ENCODE measurements at places on chromosomes 1 and 21.

DNA sequence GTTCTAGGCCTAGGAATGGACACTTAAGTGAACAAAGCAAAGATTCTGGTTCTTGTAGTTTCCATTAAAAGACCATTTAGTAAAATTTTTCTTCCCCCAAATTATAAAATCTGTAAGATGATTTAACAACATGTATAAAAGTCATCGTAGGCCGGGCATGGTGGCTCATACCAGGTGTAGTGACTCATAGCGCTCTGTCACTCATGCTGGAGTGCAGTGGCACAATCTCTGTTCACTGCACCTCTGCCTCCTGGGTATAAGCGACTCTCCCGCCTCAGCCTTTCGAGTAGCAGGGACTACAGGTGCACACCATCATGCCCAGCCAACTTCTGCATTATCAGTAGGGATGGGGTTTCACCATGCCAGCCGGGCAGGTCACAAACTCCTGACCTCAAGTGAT lies 9.1 kb downstream of the ASPM start:
- DNase-seq = no peak

DNA sequence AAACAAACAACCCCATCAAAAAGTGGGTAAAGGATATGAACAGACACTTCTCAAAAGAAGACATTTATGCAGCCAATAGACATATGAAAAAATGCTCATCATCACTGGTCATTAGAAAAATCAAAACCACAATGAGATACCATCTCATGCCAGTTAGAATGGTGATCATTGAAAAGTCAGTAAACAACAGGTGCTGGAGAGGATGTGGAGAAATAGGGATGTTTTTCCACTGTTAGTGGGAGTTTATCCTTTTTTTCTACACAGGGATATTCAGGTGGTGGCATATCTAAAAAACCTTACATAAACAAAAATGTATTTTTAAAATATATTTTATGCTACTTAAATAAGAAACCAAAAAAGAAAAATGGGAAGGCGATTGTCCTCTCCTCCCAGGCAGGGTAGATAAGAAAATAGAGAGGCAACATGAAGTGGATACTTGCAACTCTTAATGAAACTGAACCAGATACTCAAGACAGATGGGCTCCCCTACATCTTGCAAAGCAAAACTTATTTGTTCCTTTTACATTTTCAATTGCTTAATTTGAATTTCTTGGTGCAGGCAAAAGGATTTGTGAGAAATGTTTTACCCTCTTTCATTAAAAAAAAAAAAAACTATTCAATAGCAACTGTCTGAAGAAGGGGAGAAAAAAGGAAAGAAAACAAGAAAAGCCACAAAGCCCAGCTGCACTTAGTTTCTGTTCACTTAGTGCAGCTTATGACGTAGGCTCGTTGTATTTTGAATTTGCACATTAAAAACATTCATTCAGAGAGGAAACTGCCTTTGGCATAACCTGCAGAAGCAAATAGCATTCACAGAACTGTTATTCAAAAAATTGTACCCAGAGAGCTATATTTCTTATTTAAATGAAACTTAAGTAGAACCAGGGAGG lies 36.9 kb upstream of the RGS1 start:
- no peak for DNase-seq

DNA sequence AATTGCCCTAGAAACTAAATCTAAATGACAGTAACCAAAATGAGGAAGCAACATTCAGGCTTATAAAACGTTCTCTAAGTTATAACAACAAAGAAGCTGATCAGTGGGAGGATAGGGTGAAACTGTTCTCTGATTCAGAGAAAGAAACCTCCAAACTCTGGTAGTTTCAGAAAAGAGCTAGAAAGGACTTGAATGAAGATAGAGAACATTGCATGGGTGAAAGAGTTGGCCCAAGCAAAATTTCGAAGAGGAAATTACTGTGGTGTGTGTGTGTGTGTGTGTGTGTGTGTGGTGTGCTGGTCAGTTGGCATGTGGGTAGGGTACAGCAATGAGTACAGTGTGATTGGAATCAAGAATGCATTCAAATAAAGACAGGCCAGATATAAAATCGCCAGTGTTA lies 16.5 kb upstream of the SPAG17 start:
- DNase-seq = no peak

DNA sequence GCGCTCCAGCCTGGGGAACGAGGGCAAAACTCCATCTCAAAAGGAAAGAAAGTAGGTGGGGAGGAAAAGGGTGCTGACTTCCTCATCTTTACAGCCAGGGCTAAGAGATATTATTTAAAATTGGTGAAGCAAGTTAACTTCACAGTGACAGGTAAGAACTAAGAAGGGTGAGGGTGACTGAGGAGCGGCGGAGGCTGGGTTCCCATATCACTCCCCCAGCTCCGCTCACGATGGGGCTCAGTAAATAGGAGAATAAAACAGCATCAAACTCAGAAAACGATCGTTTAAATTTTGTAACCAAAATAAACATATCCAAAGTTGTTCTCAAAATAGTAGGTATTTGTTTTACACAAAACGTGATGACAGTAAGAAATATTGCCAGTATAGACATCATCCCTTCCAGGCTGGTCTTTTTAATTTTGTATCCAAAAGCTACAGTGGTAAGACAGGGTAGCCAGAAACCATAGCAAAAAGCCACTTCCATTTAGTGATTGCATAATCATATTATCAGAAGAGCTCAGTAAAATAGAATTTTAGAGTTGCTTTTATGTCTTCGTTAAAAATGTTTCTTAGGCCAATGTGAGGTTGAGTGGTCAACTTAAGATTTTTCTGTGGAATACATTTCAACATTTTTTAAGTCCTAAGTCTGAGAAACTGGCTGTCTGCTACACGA lies 26.2 kb upstream of the ADARB1 start:
- no peak for DNase-seq

DNA sequence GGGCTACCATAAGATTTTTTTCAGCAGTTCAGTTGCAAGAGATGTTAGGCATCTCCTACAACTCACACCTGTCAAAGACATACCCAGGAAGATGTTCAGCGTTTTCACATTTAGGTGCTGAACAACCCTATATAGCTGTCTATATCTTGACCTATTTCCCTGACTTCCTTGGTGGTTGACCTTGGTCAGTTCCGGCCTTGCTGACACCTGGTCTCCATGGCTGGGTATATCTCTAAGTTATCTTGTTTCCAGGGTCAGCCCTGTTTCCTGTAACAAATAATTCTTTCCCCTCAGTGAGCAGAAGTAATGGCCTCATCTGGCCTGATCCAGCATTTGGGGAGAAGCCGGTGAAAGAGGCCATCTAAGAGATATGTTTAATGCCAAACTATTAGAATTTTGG lies 2.4 kb upstream of the BTG2 start:
- no peak for DNase-seq

DNA sequence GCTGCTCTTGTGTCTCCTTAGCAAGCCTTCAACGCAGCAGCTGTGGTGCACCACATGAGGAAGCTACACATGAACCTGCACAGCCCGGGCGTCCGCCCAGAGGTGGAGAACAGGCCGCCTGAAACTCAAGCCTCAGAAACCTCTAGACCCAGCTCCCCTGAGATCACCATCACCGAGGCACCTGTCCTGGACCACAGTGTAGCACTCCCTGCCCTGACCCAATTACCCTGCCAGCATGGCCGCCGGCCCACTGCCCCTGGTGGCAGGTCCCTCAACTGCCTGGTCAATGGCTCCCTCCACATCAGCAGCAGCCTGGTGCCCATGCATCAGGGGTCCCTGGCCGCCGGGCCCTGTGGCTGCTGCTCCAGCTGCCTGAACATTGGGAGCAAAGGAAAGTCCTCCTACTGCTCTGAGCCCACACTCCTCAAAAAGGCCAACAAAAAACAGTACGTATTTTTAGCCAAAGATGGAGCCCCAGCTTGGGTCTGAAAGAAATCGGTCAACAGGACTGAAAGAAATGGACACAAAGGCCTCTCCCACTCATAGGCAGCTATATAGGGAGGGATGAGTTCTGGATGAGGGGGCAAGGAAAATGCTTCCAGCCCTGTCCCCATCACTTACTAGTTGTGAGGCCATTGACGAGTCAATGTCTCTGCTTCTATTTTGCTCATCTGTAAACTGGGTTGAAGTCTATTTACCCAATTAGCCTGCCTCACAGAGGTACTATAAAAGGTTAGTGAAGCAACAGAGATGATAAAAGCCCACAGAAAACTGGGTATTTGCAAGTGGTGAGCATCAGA lies 28.5 kb downstream of the CAMK1G start:
- DNase-seq = no peak

DNA sequence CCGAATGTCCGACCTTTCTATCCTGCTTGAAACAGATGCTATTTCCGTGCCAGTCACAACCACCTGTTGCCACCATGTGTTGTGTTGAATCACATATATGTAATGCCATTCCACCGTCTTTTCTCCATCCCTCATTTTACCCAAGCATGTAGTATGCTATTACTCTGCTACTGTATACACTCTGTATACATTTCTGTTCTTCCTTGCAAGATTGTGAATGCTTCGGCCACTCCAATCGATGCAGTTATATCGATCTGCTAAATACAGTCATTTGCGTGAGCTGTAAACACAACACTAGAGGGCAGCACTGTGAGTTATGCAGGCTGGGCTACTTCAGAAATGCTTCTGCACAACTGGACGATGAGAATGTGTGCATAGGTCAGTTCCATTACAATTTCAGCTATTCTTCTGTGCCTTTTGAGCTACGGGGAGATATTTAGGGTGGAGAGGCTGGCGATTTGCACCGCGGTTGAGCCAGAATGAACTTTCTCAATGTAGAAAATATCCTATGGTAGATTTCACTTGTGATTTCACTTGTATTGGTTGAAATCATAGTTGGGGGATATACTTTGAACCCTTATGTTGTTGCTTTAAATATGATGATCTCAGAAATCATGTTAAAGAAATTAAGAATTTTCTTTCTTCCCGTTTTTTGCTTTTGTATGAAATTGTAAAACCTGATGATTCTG lies 289.8 kb downstream of the NTNG1 start:
- no peak for DNase-seq

GRCh38 chr1:95117207-95118066 lies at the start of gene TLCD4:
Gene TLCD4, plus strand, starts transcription at chr1:95117355. Its CDS starts 26,547 bp downstream, at chr1:95143902.
- DNase-seq = no peak

DNA sequence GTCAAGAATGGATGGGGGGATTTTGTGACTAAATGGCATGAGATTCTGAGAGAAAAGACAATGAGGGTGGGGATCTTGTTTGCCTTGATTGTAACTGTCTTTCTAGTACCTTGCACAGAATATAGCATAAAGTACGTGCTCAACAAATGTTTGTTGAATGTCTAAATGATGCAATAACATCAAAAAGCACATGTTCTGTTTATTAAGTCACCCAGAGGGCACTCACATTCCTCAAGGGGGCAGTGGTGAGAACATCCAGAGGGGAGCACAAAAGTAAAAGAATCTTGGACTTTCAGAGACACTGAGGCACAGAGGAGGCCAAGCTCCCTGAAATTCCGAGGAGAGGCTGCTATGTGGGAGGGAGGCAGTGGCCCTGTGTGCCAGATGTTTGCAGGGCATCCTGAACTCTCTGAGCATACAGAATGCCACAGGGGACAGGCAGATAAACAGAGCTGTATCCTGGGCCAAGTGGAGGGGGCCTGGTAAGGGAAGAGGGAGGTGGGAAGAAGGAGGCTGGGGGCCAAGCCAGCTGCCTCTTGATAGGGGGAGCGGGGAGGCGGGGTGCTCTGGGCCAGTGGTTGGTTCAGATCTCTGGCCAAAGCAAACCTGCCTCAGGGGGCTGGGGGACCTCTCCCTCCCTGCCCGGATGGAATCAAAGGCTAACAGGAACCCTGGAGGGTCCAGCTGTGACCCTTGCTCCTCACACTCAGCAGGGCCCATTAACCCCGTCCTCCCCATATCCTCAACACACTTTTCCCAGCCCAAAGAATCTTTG lies 6.5 kb upstream of the ATP1A2 start:
- DNase-seq = peak; percentile 1

GRCh38 chr1:24189528-24189927 lies 2.4 kb upstream of the IFNLR1 start:
- no peak for DNase-seq

- no peak for DNase-seq
These were observed 655.7 kb upstream of the ADAMTS5 start for GRCh38 chr21:27622631-27623030.

GRCh38 chr1:56175211-56175610 lies 404.2 kb downstream of the PLPP3 start:
- no peak for DNase-seq

- DNase-seq = no peak
These were observed 714.1 kb upstream of the CHRM3 start for GRCh38 chr1:238672262-238672661.

DNA sequence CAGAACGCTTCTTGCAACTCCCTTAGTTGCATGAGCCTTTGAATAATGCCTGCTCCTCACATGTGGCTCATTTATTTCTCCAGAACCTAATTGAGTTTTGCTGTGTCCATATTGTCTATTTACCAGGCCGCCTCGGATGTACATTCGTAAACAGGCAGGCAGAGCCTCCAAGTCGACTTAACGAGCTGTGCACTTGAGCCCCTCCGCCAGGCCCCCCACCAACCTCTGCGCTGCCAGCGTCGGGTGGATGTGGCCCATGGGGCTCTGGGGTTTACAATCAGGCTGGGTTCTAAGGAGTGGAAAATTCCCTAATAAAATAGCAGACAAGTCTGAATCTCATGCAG lies 106.1 kb downstream of the NPHP4 start:
- DNase-seq = no peak

GRCh38 chr1:167825419-167826079 lies 88.4 kb downstream of the ADCY10 start:
- no peak for DNase-seq

GRCh38 chr1:56758135-56758534 lies 61.1 kb downstream of the FYB2 start:
- no peak for DNase-seq

DNA sequence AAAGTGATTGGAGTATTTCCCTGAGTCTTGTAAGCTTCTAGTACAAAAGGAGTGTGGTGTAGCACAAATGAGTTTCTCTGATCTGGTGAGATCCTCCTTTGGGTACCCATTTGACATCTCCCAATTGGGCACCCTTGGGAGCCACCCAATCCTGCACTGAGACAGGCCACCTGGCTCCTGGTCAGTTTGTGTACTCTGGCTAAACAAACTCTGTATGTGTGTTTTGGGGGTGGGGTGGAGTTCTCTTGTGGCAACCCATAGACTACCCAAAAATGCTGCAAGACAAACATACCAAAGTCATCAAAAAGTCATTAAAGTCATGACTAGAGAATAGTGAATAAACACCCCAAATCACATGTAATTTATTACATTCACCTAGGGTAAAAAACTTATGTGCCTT lies 8.4 kb upstream of the HIVEP3 start:
- no peak for DNase-seq
